NCI-H146 (cell line): ENCODE measurements at places on chromosomes 3 and 15.

- DNase-seq = peak; percentile 23
These were observed 812 bp downstream of the P4HTM start for GRCh38 chr3:48990636-48991469.

GRCh38 chr15:84033793-84034553 lies 201.6 kb upstream of the GOLGA6L4 start:
- DNase-seq = no peak

GRCh38 chr3:115915061-115915460 lies 291.8 kb downstream of the GAP43 start:
- DNase-seq = no peak

DNA sequence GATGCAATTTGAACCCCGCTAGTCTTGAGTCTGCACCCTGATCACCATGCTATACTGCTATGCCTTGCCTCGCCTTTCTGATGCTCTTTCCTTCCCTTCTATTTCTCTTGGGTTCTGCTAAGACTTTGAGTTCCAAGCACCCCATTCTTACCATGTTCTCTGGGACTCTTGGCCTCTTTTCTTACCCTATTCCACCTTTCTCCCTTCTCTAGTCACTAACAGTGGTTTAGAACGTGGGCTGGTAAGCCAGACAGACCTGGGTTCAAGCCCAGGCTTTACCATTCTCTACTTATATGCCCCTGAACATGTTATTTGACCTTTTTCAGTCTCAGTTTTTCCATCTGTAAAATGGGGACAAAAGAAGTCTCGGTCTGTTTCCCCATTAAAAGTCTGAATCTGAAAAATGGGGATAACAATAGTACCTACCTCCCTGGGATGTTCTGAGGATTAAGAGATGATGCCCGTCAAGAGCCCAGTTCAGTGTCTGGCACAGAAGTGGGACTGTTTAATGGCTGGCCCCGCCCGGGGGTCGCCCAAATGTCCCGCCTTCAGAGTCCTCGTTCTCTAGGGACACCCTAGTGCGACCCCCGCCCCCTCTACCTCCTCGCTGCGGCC lies 376 bp downstream of the TADA3 start:
- DNase-seq = no peak

DNA sequence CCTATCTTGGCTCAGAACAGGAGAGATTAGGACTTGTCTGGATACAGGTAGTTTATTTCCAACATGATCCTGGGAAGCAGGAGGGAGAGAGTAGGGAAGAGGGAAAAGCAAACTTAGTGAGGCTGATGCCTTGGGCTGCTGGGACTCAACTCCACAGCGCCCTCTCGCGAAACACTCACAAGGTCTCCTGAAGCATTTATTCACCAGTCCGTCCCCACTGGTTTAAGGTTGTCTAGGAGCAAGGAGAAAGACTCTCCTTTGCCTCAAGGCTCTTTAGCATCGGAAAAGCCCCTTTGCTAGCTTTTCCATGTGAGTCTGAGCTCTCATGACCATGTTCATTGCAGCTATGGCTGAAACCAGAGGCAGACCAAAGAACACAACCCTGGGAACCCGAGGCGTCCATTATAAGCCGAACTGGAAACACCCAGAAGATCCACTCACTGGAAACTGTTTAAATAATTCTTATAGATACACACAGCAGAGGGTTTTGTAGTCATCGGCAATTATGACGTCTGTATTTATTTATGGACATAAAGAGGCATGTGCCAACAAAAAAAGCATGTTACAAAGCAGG lies 244.5 kb downstream of the CD47 start:
- peak; percentile 97 for DNase-seq

- DNase-seq = no peak
These were observed 90.3 kb downstream of the FMN1 start for GRCh38 chr15:33104212-33104611.

DNA sequence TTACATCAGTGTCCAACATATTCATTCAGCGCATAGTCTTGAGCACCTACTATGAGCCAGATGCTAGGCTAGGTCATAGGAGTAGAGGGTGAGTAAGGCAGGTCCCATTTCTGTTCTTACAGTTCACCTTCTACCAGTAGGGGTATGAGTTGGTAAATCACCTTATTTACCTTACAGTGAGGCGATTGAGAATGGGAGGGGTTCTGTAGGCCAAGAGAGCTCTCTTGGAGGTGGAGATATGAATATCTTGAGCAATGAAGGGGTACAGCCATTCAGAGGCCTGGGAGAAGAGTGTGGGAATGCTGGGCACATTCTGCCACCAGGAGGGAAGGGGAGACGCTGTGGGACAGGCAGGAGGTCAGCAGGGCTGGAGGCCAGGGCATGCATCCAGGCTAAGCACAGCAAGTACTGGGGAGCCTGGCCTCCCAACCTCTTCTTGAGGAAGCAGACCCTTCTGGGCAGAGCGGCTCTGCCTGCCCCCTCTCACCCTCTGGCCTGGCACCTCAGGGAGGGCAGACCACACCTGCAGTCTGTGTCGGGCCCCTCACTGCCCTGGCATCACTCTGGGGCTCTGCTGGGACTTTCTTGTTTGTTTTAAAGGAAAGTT lies 123.4 kb downstream of the EEFSEC start:
- DNase-seq = no peak

GRCh38 chr15:59260090-59260489 lies 53.4 kb downstream of the LDHAL6B start:
- no peak for DNase-seq

DNA sequence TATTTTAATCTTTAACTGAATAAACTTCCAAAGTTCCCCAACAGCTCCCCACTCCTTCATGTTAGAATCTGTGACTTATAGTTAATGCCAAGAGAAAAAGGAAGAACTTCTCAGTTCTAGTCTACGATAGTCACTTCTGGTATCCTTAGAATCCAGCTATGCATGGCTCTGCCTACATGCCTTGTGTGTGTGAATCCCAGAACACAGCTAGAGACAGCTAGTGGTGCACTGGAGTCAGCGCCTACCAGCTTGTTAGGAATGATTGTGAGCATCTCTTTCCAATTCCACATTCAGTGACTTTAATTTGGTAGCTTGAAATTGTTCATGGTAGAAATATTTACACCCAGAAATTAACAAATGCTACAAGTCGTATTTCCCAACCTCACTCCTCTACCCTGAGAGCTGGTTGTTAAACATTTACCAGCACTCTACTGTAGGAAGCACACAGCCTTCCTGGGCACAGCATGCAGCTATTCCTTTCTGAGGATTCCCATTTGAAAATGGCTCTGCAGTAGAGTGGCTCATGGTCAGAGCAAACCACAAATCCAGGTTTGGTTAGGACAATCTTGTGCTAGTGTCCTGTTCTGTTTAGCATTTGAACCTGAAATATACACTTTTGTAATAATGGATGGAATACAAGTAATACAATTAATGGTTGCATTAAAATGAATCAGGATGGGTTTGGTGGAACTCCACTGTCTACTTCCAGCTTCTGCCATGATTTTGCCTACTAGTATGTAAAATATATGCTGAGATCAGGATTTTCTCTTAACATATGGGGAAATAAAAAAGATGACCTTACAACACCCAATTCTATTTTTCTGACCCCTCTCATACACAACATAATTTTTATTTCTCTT lies 371.0 kb upstream of the GBE1 start:
- DNase-seq = no peak

GRCh38 chr3:50759015-50759414 lies 84.3 kb downstream of the DOCK3 start:
- no peak for DNase-seq

DNA sequence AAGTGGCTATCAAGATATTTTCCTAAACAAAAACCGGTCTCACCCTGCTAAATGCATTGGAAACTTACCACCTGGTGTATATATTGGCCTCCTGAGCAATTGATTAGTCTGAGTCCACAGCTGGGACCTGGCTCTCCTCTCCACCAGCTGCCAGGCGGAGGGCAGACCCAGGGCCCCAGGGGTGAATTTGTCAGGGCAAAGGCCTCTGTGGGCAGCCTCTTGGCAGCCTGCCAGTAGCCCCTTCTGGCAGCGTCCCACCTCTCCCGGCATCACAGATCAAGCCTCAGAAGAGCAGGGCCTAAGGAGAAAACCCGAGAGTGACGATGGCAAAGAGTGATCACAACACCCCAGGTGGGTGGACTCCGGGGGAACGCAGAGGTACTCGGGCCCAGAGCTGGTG lies 43.0 kb upstream of the IDH2 start:
- no peak for DNase-seq

GRCh38 chr15:82129761-82130160 lies 83.9 kb upstream of the MEX3B start:
- no peak for DNase-seq

- DNase-seq = no peak
These were observed 545.7 kb downstream of the TBL1XR1 start for GRCh38 chr3:176651622-176652021.

DNA sequence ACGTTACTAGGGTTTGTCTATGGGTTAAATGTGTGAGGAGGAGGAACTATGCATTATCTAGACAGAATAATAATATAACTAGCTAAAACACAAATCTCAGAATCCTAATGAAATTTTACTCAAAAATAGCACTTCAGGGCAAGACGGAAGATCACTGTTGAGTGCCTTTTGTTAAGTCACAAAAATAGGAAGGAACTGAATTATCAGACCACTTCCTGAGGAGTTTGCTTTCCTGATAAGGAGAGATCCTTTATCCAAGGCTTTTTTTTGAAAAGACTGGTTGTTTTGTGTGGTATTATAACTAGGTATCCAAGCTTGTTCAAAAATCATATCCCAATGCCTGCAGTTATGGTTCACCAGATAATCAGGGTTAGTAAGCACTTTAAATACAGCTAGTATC lies 34.6 kb downstream of the NR2E3 start:
- no peak for DNase-seq

DNA sequence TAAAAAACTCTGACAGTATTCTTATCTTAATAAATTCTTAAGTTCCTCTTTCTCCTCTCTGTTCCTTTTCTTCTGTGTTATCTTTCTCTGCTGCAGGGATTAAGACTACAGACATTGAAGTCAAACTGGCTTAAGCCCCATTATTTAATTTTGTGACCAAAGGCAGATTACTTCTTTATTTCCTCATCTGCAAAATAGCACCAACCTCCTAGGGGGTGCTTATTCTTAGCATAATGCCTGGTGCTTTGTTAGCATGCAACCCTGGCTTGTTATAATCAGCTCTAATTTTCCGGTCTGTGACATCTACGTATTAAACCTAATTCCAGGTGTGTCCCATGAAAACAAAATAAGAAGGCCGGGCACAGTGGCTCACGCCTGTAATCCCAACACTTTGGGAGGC lies 23.8 kb downstream of the SEMA6D start:
- peak; percentile 30 for DNase-seq

DNA sequence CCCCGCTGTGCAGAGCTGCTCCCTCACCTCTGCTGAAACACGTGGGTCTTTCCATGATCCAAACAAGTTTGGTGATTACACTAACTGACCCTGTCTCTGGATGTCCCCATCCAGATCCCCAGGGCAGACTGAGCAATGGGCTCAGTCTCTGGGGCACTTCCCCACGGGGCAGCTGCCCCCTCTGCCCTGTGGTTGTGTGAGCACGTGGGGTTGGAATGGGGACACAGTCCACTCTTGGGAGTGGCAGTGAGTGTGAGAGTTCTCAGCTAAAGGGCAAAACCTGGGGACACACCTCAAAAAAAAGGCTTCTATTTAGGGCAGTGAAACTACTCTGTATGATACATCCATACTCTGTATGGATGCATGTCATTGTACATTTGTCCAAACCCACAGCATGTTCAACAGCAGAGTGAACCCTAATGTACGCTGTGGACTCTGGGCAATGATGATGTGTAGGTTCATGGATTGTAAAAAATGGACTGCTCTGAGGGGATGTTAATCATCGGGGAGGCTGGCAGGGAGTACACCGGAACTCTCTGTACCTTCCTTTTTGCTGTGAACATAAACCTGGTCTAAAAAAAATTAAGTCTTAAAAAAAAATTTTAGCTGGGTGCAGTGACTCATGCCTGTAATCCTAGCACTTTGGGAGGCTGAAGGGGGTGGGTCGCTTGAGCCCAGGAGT lies 49.9 kb upstream of the BLM start:
- no peak for DNase-seq

- no peak for DNase-seq
These were observed 45.7 kb downstream of the EHHADH start for GRCh38 chr3:185207931-185208746.

GRCh38 chr3:185741586-185741985 lies 83.3 kb downstream of the IGF2BP2 start:
- no peak for DNase-seq

- DNase-seq = peak; percentile 78
These were observed 515.3 kb upstream of the CFAP20DC start for GRCh38 chr3:59565125-59565524.

DNA sequence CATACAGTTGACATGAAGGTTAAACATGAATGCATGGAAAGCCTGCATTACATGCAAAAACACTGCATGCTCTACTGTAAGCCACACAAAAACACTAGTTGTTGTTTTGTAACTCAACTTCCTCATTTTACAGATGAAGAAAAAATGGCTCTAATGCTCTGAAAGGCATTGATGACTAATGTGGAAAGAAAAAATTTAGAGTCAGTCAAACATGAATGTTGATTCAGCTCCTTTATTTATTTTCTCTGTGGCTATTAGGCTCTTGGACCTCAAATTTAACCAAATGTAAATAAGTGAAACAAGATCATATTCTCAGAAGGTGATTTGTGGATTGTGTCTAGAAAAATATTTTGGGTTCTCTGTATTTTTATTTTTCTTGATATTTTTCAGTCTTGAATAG lies 336.7 kb upstream of the ZNF717 start:
- no peak for DNase-seq

GRCh38 chr15:42547918-42548248 lies 710 bp downstream of the LRRC57 start:
- no peak for DNase-seq
